ENCODE measurements at places on chromosomes 3 and 15. TPM values are rescaled to one million over a fixed set of nuclear protein-coding genes. Genes with fewer than 3 reads are reported as not detected.

- H3K36me3 ChIP-seq: no peaks in the 10 kb centered on the region
- no peak for DNase-seq
- H3K4me3 ChIP-seq: no peak overlapping the region
- no peaks in the 10 kb centered on the region for H3K4me1 ChIP-seq
Measured at GRCh38 chr3:193560870-193561269, 6.2 kb upstream of the ATP13A4 start.

- no peaks in the 10 kb centered on the region for H3K27me3 ChIP-seq
- no peak overlapping the region for H3K4me3 ChIP-seq
- DNase-seq: no peak
- H3K4me1 ChIP-seq: no peaks in the 10 kb centered on the region
Measured at GRCh38 chr3:134929976-134930375, 134.9 kb downstream of the EPHB1 start.

DNA sequence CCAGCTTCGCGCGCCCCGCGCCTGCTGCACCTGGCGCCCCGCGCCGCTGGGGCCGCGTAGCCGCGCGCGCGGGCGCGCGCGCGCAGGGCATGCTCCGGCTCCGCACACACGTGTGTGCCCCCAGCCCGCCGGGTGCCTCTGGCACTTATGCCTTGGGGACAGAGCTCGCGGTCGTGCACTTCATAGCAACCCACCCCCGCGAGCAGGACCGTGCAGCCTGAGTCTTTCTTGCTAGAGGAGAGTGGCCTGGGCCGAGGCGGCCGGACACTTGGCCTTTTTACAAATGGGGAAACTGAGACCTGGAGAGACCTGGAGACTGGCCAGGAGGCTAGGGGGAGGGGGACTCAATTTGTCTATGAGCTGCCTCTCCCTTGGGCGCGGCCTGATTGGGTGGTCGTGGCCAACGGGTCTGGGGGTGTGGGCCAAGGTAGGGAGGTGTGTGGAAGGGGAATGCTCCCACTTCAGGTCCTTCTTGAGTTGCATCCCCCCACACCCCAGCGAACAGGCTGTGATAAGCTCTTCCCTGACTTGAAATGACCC, 562 bp downstream of the NBEAL2 start:
- peak overlapping the region; percentile 63 for H3K4me3 ChIP-seq
- H3K27me3 ChIP-seq: no peaks in the 10 kb centered on the region
- DNase-seq: no peak
- peaks cover 3% of the 10 kb centered on the region for H3K4me1 ChIP-seq
- H3K36me3 ChIP-seq: peaks cover 3% of the 10 kb centered on the region

DNA sequence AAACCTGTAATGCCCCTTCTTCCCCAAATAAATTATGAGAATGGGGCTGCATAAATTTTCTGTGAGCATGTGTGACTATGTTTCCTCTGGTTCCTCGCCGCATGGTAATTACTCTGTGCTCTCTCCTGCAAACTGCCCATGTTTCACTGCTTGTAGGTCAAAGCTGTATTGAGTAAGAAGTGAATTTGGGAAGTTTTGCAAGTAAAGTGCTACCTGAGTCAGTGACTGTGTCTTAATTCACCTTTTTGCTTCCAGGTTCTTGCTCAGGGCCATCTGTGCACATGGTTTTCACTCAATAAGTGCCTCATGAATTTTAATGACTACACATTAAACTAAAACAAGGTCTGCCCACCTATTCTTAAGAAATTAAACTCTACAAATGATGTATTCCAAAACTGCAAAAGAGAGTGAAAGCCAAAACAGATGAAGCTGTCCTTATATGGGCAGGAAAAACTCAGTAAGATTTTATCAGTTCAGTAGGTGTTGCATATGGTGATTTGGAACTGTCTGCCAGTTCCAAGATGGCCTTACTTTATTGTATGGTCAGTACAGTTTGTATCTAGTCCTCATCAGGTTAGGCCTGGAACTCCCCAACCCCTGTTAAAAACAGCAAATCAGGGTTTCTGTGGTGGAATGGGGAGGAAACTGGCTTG, 100.0 kb downstream of the LPP start:
- H3K27me3 ChIP-seq: no peaks in the 10 kb centered on the region
- H3K27ac ChIP-seq: no peak overlapping the region
- no peaks in the 10 kb centered on the region for H3K36me3 ChIP-seq
- no peak for DNase-seq
- H3K4me3 ChIP-seq: no peak overlapping the region

DNA sequence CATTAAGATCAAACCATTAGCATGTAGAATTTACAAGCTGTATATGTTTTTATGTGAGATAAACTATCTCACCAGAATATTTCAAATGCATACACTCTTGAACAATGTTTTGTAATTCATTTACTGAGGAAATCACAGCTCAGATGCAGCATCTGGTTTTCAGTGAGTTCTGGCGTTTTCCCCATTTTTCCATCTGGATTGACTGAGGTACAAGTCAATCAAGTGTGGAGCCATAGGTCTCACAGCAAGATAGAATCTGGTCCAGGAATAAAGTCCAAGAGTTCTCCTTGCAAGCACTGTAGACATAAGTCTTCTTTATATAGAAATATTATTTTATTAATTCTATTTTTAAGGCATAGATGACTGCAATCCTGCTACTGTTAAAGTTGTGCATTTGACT, 219.3 kb downstream of the ZBBX start:
- H3K27ac ChIP-seq: no peak overlapping the region
- no peaks in the 10 kb centered on the region for H3K27me3 ChIP-seq
- H3K36me3 ChIP-seq: no peaks in the 10 kb centered on the region

Gene CEMIP
- 0.46 TPM for total RNA-seq

Gene RAB6B
- 49.2 TPM for total RNA-seq

Gene EBLN2
- total RNA-seq: 1.9 TPM

Measured in Panc1 (cell line).